ENCODE measurements at places on chromosomes 3 and 15.

DNA sequence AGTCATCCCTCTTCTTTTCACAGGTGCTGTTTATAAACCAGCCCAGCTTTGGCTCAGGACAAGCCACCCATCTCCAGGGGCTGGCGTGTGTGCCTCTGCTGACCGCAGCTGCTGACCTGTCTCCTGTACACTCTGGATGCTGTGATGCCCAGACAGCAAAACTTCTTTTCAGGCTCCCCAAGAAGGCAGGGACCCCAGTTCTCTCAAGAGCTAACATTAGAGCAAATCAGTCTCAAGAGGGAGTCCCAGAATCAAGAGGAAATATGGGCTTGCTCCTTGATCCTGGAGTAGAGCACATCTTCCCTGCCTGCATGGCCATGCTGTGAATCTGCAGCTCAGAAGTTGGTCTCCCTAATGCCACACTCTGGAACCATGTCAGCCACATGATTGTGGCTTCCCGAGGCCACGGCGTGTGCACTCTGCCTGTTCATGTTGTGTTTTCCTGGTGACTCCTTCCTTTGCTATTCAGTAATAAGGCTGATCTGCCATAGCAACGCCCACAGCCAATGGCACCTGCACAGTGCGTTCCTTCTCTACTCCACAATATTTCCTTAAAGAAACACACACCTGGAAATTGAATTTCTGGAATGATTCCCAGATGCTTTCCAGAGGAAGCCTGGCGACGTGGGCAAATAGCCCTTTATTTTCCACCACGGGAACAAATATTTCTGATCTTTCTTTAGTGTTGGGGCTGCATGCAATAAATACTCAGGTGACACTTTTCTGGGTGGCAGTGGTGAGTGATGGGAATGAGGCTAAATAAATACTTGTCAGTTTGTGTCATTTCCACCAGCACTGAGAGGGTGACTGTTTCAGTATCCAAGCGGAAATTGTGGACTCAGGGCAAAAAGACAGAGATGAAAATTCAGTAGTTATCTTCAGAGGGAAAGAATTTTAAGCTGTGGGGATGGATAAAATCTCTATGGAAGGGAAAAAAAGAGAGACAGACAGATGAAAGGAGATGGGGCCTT is 21.9 kb upstream of the THSD4 start:
- no peak for DNase-seq

DNA sequence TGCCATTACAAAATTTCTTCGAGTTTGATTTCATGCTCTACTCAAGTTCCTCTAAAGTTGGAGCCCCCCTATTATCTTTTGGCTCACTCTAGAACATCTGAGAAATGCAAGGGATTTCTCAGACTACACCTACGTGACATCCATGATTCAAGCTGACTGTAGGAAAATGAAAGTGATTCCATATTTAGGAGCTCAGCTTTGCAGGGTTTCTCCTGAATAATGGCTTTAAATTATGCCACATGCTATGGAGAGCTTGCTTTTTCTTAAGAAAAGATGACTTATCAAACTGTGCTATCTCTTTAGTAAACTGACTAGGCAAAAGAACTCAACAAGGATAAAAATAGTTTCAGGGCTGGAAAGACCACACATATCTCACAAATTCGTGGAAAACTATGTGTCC is 292.1 kb downstream of the LSAMP start:
- DNase-seq: no peak

- DNase-seq: no peak
Observed at GRCh38 chr15:98586066-98586465, 62.3 kb upstream of the IGF1R start.

DNA sequence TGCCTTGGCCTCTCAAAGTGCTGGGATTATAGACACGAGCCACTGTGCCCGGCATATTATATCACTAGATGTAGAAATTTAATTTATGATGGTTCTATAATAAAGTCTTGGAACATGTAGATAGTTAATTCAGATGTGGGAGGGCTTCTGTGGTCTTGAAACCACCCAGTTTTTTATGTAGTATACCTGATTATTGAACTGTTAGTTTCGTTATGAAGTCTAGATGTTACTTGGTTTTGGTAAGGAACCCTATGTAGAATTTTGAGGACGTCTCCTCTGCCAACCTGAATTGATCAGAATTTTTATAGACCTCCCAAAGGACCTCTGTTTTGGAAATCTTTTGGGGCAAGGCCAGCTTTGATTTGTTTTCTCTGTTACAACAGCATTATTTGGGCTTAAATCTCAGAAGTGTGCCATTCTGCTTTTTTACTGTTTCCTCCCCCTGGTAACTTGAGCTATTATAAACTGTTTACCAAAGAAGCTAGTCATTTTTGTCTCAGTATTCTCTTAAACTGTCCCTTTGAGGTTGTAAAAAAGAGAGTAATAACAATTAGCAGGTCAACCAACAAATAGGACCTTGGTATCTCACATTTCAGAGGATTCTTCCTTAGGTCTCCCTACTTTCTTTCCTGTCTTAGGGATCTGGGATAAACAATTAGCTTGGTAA is 20.8 kb downstream of the AKAP13 start:
- DNase-seq: no peak

DNA sequence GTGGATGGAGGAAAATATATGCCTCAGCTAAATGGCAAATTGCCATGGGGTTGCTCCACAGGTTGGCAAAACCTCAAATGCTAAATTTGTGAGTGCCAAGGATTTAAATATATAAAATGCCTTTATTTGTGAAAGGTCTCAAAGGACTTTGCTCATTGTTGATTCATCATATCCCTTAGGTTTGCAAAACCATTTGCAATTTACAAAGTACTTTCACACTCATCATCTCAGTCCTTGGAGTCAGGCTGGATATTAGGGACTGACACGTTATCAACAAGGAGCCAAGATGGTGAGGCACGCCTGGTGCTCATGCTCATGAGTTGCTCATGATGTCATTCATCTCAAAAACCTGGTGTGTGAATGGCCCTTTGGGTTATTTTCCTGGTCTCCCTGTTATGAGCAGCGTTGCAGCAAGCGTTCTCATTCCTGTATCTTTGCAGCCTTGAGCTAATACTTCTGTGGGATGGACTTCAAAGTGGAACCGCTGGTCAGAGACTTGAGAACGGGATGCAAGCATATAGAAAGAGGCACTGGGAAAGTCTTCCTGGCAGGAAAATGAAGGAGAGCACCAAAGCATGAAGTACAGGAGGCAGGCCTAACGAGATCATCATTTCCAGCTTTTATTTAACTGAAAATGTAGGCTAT is 66.0 kb downstream of the MYO1E start:
- no peak for DNase-seq

- no peak for DNase-seq
Observed at GRCh38 chr3:63832395-63832794, 13.3 kb downstream of the C3orf49 start.
